Hematopoietic multipotent progenitor cell treated with erythropoietin and hydrocortisone succinate and interleukin-3 and kit ligand, for 4 days (in vitro differentiated cells): ENCODE measurements at places on chromosomes 5 and 9.

DNA sequence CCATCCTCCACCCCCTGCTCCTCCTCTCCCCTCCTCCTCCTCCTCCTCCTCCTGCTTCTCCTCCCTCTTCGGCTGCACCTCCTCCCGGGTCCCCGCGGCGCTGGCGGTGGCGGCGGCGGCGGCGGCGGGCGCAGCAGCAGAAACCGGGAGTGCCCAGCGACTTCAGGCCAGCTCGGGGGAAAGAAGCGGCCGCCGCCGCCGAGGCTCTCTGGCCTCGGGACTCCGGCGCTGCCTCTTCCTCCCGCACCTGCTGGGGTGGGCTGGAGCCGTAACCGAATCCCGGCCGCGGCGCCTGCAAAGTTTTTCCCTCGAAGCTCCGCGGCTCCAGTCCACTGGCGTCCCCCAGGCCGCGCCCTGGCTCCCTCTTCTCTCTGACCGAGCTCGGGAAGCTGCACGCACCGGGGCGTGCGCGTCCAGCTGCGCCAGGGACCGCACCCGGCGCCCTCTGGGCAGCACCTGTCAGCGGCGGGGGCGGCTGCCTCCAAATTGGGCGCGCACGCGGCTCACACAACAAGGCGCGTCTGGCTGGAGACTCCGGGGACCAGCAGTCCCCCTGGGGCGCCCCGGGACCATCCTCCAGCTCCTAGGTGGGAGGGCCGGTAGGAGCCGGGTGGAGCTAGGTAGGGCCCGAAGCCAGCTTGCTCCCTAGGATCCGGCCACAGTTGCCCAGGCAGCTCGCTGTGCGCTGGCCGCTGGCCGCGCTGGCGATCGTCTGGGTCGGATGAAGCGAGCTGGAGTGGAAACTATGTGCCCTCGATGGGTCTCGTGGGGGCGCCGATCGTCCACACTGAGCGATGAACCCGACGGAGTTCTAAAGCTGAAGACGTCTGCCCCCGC is at the start of gene MCTP1:
Gene MCTP1 (minus strand): TSS at position 523 of the 837 bp plus-strand sequence.
- peak; percentile 37 for DNase-seq

DNA sequence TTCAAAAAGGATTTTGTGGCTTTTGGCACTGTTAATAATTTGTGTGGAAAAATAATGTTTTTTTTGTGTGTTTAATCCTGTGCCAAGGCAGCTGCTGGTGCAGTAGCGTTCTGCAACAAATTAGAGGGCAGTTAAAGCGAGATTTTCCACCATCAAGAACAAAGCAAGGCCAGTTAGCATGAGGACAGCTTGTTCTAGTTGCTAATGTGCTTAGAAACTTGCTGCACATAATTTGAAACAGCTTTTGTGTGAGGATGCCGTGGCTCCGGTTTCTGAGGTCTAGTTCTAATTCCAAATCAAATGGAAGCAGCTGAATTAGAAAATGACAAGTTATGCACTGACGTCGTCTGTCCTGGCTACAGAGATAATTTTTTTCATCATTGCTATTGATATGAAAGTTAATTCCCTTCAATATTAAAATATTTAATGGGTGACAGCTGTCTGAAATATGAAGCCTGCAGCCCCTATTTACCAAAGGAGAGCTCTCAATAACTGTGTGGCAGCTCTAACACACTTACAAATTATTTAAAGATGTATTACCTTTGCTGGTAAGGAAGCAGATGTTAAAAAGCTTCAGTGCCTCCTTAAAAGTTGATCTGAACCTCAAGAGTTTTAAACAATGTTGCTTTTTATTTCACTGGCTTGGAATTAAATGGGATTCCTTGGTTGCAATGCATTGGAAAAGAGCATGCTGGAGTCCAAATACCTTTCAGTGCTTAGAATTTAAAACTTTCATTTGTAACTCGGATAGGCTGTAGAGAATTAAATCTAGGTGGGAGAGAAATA is 128.6 kb downstream of the SPATA31D1 start:
- no peak for DNase-seq

DNA sequence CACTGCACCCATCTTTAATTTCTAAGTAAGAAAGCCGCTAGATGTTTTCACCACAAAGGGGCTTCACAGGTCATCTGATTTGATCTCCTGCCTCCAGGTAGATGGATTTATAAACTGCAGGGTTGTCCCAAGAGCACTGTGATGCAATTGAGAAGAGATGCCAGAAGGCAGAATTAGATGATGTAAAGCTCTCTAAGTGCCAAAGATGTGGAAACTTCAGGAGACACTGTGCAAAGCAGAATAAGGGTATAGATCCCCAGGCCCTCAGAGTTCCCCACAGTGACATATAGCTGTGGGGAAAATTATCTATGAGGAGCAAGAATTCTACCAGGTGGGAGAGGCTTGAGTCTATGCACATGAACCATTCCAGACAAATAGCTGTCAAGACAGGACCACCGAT is 90.5 kb downstream of the FSTL4 start:
- no peak for DNase-seq

DNA sequence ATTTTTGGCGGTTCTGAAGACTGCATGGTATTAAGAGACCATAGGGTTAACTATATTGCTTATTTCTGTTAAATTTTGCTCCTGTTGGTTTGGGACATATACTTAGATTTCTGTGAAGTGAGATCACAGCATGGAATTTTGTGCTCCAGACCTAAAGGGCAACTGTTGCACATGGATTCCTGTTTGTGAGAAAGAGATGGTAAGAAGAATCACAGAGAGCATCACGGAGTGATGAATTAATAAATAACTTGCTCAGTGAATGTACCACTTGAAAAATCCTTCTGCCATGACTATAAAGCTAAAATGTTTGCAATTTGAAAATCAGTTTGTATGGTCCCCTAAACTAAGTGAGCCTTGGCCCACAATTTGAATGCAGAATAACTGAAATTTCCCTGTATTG is 4.5 kb downstream of the PSAT1 start:
- no peak for DNase-seq

DNA sequence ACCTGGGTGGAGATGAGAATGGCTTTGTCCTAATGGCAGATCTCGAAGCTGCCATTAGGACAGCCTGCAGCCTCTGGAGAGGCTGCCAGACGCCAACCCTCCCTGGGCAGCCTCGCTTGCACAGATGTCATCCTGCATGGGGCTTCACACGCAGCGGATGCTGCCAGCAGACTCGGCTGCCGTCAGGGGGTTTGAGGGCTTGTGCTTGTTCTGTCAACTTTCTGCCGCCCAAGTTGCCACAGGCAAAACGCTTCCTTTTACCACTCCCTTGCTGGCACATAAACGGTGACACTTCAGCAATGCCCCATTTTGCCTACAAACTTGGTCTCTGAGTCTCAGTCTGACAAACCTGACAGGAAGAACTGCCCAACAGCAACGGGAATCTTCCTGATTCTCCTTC is 24.7 kb downstream of the DAP start:
- DNase-seq = no peak
